CD4-positive, CD25-positive, alpha-beta regulatory T cell (primary cell): ENCODE measurements at places on chromosomes 3 and 15. TPM values are rescaled to one million over a fixed set of nuclear protein-coding genes. Genes with fewer than 3 reads are reported as not detected.

DNA sequence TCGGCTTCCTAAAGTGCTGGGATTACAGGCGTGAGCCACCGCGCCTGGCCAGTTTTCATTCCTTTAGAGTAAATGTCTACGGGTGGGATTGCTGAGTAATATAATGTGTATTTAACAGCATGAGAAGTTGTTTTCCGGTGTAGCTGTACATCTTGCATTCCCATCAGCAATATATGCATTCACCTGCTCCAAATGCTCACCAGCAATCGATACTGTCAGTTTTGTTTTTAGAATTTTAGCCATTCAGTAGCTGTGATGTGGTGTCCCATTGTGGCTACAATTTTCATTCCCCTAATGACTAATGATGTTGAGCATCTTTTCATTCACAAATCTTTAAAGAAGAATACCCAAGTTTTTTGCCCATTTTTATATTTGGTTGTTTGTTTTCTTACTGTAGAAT is 134.8 kb upstream of the RGMA start:
- no peak for DNase-seq

DNA sequence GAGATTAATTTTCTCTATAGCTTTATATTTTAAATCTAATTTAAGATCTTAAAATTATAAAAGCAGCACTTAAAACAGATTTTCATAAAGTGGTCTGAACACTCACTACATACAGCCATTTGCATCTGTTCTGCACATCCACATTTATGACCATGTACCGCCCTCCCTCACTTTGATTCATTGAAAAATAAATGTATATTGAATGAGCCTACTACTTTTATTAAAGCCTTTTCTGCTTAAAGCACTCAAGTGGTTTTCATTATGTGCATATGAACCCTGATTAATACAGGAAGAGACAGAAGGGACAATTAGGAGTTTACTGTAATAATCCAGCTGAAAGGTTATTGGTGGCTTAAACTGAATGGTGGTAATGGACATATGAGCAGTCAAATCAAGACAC is 129.4 kb downstream of the DLG1 start:
- no peak for DNase-seq

- DNase-seq: no peak
Observed at GRCh38 chr3:127034990-127035652, 52.2 kb downstream of the PLXNA1 start.

DNA sequence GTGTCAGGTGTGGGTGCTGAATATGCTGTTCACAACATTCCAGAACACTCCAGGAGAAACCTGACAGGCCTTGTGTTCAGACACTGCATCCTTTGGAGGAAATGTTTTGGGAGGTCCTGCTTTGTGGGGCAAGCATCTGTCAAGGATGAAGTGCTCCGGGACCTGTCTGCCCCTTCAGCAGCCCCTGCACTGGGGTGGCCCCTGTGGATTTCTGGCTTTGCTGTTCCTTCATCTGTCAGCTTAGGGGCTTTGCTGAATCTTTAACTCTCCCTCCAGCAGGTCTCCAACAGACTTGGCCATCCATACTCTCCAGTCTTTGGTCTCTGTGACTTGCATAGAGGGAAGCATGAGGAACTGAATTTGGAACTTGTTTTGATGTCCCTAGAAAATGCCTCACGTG is 3.1 kb downstream of the PRR23E start:
- DNase-seq: no peak

DNA sequence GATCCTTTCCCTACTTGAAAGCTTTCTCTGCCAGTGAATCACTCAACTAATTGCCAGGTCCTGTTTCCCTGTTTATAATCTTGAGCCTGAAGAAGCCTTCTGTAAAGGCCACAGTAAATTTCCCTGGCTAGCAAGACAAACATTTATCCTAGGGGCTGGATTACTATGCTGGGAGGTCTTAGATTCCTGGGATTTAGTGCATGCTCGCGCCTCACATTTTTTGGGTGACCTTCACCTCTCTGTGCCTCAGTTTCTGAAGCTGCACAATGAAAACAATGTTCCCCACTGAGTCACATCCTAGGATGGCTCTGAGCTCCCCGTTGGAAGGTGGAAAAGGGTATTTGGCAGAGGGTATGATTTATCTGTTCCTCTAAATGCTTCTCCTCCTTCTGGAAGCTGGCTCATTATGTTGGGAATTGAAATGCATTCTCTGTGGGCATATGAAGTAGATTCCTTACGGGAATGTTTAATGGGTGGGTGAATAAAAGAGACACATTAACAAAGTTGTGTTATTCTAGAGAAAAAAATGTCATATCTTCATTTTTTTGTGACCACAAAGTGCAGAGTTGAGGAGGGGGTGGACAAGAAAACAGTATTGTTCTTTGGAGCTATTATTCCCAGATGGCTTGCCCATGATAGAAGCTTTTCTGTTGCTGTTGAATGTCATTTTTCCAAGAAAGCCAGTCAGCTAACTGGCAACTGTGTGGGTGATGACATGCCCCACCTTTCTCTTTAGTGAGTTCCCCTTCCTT is 32.4 kb downstream of the LSM3 start:
- no peak for DNase-seq

GRCh38 chr3:3951501-3951900 is 152.3 kb downstream of the LRRN1 start:
- DNase-seq: no peak

GRCh38 chr3:28008235-28008634 is 233.2 kb upstream of the CMC1 start:
- no peak for DNase-seq

DNA sequence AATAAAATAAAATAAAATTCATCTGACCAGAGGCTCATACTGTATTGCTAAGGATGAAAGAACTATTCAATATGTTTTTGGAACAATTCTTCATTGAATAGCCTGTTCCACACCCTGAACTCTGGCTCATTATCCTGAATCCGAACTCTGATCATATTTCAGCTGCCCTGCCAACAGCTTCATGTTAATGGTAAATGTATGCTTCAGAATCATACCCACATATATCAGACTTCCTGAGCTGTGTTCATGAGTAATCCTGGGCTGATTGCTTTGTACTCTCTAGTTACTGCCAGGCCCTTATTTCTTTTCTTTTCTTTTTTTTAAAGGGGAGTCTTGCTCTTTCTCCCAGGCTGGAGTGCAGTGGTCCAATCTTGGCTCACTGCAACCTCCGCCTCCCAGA is 11.8 kb downstream of the INO80 start:
- no peak for DNase-seq

- no peak for DNase-seq
Observed at GRCh38 chr3:83523470-83524073, 1435.2 kb upstream of the CADM2 start.

DNA sequence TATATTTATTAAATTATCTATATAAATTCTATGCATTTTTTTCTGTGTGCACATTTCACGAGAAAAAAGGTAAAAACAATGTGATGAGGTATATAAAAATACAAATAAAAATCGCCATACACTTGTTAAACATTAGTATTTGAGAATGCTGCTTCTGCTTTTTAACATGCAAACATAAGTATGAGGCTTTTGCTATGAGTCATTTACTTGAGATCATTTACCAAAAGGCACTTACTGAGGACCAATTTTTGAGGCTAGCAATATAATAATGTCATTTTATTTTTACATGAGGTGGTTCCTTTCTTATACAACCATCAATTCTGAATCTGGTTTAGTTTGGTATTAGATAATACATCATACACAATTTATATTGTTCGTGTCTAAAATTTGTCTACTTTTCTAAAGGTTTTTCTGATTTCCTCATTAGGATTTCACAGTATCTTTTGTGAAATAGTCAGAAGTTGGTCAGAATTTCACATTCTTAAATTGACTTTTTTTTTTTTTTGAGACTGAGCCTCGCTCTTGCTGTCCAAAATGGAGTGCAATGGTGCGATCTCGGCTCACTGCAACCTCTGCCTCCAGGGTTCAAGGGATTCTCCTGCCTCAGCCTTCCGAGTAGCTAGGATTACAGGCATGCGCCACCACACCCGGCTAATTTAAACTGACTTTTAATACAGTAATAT is 25.6 kb downstream of the DCUN1D1 start:
- no peak for DNase-seq

GRCh38 chr15:36271048-36271447 is 308.4 kb upstream of the CDIN1 start:
- DNase-seq: no peak

DNA sequence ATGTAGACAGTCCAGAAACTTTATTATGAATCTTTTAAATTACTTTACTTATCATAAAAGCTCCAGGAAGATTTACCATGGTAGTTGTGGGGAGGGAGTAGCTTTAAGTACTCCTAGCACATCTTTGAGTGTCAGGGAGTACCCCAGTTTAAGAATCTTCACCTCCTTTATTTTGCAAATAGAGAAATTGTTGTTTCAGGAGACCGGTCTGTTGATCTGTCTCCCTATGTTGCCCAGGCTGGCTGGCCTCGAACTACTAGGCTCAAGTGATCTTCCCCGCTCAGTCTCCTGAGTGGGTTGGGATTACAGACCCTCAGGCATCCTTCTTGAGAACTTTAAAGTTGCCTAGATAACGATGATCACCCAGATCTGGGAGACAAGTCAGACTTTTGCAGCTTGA is 11.1 kb downstream of the FXR1 start:
- DNase-seq: no peak

- DNase-seq: no peak
Observed at GRCh38 chr3:32843510-32844321, 25.9 kb downstream of the TRIM71 start.

DNA sequence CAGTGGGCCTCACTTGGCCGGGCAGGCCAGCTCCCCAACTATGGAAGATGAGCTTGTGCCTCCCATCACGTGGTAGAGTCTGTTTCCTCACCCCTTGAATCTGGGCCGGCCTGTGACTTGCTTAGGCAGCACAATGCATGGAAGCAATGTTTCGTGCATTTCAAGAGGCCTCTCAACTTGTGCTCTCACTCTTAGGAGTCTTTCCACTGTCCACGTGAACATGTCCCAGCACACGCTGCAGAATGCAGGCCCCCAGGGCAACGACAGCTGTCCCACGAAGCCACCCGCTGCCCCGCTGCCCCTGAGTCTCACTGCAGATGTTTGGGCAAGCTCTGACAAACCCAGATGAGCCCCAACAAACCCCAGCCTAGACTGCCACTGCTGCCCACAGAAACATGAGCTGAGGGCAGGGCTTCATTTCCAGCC is 27.2 kb upstream of the SLC41A3 start:
- DNase-seq: no peak

GRCh38 chr3:17258823-17259436 is 374.2 kb downstream of the PLCL2 start:
- DNase-seq: peak; percentile 47

Gene RABL3
- 45.5 TPM for polyA plus RNA-seq

Gene LRRC34
- 0.21 TPM for polyA plus RNA-seq

Gene FGF7
- polyA plus RNA-seq: not detected

Gene ITIH3
- polyA plus RNA-seq: 0.63 TPM

Gene PLA1A
- not detected for polyA plus RNA-seq

Gene ZPLD1
- not detected for polyA plus RNA-seq
